GM06990 (cell line): ENCODE measurements at places on chromosomes 13 and 19.

DNA sequence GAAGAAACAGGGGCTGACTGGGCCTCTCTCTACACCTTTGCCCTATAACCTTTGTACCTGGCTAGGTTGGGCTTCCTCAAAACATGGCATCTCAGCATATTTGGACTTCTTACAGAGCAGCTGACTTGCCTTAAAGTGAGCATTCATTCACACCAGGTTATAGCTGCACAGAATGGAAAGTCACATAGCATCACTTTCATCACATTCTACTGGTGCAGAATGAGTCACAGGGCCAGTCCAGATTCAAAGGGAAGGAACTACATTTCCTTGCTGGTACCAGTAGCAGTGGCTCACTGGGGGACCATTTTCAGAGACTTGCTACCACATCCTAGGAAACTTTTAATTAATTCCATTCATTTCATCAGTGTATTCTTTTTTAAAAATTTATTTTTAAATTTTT is 20.3 kb upstream of the TPTE2 start:
- DNase-seq, result no peak

DNA sequence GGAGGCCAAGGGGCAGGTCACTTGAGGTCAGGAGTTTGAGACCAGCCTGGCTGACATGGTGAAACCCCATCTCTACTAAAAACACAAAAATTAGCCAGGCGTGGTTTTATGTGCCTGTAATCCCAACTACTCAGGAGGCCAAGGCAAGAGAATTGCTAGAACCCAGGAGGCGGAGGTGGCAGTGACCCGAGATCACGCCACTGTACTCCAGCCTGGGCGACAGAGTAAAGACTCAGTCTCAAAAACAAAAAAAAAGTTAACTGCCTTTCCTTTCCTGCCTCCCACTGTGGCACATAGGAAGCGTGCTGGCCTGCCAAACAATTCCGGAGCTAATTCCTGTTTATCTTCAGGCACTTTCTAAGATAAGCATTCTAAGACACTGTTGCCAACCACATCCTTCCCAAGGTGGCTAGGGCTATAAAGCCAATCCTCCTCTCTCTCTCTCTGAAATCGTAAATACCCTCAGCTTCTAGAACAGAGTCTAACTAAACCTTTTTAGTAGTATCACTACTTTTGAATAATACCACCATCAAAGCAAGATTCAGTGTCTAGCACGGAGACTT is 21.6 kb downstream of the SLC25A30 start:
- DNase-seq, result no peak

DNA sequence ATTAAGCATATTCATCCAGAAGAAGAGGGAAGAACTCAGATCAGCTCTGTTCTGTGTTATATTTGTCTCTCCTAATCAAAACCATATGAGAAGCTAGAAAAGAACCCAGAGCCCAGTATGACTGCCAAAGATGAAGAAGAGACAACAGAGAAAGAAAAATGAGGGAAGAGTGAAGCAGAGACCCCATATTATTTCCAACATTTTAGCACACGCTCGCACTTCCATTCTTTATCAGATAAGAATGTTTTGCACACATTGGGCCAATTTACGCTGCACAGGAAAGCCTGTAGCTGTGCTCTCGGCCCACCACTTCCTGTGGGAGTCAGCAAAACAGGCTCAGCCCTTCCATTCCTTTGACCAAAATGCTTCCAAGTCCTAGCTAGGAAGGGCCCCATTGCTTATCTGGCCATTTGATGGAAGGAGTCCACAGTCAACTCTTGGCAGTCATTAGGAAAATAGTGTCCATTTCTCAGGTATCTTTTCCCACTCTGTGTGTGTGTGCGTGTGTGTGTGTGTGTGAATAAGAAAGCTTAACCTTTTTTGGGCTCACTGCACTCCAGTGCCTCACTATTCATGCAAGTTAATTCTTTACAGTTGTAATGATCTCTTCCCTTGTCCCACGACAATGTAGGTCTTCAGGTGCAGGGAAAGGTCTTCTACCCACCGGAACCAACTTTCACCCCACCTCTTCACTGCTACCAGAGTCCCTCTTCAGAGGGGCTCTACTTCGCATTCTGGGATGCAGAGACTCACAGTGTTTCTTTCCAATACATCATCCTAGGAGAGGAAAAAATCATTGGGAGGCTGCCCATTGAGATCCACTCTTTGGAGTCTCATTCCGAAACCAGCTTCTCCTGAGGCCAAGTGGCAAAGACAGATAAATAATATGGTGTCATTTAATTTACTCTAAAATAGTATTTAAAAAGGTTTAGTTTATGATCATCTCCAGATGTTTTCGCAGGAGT is 237.5 kb downstream of the COG6 start:
- no peak for DNase-seq

DNA sequence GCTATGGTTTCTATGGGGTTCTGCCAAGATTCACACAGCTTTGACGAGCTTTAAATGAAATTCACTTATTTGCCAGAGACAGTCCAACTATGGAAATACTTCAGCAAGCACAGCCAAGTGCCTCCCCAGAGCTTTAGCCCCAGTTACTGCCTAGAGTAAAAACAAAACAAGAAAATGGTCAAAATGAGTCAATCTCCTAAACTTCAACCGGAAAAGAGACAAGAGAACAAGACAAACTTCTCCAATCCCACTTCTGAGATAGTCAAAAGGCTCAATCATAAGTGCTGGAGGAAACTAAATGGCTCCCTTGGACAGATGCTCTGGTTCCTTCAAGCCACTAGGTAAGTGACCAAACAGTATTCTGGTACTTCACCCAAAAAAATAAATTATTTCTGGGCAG is 65.8 kb downstream of the KATNAL1 start:
- DNase-seq, result peak; percentile 25

- no peak for DNase-seq
These were observed 1.3 kb downstream of the SAFB start for GRCh38 chr19:5624018-5624663.

DNA sequence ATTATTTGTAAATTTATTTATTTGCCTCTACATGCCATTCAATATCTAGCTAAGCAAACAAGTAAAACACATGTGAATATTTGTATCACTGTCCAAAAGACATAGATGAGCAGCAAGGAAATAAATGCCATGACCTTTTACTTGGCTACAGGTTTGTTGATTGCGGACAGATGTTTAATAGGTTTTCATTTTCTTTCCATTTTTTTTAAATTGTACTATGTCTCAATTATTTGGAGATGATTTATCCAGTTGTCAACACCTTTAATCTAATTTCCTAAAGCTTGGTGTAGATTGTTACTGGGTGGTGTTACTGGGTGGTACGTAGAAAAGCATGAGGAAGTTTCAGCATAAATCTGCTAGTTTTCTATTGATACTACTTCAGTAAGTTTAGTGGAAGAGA is 560.6 kb upstream of the SPRY2 start:
- DNase-seq, result no peak

DNA sequence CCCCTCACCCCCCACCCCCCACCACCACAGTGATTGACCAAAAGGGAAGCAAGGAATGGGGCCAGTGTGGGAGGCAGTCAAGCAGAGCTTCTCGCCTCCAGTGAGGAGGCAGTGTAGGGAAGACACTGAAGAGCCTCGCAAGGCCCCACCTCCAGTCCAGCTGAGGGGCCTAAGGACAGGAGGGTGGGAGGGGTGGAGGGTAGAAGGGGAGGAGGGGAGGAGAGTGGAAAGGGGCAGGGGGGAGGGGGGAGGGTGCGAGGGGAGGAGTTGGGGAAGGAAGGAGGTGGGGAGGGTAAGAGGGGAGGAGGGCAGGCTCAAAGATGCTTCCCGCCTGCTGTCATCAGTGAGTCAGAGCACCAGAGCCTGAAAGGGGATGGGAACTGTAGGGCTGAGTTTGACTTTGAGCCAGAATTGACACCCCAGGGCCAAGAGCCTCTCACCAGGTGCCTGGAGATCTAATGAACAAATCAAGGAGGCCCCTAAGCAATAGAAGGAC is 786.2 kb downstream of the UQCRFS1 start:
- DNase-seq, result no peak

GRCh38 chr13:40233731-40234195 is 432.7 kb downstream of the FOXO1 start:
- DNase-seq, result no peak

DNA sequence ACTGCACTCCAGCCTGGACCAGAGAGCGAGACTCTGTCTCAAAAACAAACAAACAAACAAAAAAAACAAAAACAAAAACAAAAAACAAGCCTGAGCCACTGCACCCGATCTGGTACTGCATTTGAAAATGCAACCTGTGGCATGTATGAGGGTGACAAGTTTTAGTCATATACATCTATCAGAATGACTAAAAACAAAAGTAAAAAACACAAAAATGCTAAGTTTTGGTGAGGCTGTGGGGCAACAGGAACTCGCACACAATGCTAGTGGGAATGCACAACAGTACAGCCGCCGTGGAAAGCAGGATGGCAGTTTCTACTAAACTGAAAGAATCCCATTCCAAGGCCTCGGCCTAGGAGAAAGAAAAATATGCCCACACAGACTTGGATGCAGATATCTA is 7.8 kb downstream of the EBPL start:
- DNase-seq, result no peak

- no peak for DNase-seq
These were observed at the start of gene ZBTB32 for GRCh38 chr19:35704218-35704617. Gene ZBTB32 (plus strand): TSS chr19:35704558. CDS start chr19:35714627, 10,069 bp downstream.

DNA sequence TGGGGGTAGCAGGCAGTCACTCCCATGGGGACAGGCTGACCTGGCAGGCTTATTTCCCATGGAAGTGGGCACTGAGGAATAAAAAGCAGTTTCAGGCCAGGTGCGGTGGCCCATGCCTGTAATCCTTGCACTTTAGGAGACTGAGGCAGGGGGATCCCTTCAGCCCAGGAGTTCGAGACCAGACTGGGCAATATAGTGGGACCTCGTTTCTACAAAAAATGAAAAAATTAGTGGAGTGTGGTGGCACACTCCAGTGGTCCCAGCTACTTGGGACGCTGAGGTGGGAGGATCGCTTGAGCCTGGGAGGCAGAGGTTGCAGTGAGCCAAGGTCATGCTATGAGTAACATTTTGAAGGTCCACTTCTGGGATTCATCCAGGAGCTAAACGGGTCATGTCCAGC is 6.0 kb downstream of the GJB2 start:
- no peak for DNase-seq

- no peak for DNase-seq
These were observed 19.5 kb upstream of the MAB21L1 start for GRCh38 chr13:35496006-35496405.

GRCh38 chr13:85230691-85231093 is 568.5 kb downstream of the SLITRK6 start:
- DNase-seq, result no peak

DNA sequence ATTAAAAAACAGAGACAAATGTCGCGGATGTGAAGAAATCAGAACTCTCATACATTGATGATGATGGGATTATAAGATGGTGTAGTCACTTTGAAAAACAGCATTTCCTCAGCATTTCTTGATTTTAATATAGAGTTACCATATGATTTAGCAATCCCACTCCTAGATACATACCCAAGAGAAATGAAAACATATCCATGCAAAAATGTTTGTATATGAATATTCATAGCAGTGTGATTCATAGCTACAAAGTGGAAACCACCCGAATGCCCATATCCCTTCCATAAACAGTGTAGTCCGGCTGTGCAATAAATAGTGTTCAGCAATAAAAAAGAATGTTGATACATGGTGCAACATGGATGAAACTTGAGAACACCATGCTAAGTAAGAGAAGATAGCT is 44.6 kb downstream of the DPY19L3 start:
- DNase-seq, result peak; percentile 13

DNA sequence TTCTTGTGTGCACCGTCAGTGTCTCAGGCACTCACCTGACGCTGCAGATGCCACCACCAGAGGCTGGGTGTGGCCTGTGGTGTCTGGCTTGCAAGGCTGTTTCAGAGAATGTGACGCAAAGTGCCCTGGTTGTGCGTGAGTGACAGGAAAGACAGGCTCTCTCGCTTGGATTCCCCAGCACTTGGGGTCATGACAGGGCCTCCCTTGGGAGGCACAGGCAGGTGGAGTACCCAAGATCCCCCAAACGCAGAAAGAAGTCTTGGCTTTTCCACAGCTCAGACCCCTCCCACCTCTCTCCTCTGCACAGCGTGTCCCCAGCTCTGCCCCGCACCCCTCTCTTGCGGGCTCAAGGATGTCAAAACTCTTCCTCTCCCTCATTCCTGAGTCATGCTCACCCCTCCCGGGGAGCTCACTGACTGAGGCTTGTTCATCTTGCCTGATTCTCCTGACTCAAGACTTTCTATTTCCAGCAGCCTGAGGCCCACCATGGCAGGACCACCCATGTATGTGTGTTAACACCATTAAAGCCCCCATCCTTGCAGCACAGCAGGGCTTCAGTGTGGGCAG is 21.0 kb downstream of the DHX34 start:
- no peak for DNase-seq

DNA sequence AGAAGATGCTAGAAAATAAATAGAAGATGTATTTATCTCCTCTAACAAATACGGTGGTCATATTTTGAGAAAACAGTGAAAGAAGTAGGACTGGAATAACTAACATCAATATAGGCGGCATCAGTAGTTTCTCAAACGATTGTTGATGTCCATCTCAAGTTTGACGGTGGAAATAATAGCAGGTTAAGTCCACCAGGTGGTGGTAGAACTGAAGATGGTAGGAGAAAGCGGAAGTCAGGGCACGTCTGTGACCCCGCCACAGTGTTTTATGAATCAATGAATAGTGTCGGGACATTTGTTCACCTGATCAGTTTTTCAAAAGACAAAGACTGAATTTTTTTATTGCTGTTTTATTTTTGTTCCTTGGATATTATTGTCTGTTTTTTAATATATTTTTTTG is 706.4 kb upstream of the SLC10A2 start:
- no peak for DNase-seq

- no peak for DNase-seq
These were observed 416.2 kb downstream of the DIAPH3 start for GRCh38 chr13:59747529-59747928.

DNA sequence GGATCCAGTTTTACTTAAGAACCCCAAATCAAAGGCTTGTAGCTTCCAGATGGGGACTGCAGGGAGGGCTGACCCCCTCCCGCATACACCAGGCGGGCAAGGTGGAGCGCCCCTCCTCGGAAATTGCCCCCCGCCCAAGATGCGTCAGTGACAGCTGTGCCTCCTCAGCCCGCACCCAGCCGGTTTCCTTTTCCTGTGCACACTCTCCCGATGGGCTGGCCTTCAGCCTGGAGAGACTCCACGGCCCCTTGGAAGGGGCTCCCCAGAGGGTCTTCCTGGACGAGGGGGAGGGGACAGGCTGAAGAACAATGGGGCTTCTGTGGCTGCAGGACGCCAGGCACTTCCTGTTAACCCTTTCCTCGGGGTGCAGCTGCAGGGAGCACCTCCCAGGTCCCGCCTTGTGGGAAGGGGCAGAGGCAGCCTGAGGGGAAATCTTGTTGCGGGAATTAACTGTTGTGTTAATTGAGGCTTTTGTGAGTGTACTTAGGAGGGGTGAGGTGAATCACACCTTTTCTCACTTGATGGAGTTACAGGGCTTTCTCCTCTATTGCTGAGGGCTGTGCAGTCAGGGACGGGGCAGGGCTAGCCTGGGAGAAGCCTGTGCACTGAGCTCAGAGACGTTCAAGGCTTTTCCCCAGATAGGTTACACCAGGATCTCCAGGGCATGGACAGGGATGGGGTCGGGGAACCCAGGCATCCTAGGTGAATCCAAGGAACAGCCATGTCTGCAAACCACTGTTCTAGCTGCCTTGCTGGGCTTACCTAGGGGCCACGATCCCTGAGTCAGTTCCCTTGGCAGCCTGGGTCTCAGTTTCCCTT is 14.3 kb downstream of the IER2 start:
- DNase-seq, result peak; percentile 53

GRCh38 chr19:35742121-35742724 is at the start of gene IGFLR1:
Gene IGFLR1 (minus strand): TSS chr19:35742452. CDS start chr19:35741180, 1,272 bp downstream.
- peak; percentile 75 for DNase-seq

GRCh38 chr13:85236413-85236812 is 562.8 kb downstream of the SLITRK6 start:
- DNase-seq, result no peak
